NCI-H446 treated with DMSO at 0.1 percent for 48 hours (cell line): ENCODE measurements at places on chromosomes 6 and 20.

DNA sequence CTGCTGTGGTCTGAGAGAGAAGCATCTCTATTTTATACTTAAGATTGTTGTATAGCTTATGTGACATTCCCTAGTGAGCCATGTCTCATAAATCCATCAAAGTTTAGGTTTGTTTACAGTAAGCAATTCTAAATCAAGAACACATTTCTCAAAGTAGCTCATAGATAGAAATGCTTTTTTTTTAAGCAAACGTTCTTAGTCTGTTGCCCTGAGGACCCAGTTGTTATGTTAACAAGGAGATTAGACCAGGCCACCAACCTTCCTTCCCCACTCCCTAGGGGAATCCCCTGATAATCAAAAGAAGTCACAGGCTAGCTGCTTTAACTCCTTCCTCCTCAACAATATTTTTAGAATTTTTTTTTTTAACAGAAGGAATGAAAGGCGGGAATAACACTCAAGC lies 169.0 kb downstream of the FUT9 start:
- DNase-seq = no peak

DNA sequence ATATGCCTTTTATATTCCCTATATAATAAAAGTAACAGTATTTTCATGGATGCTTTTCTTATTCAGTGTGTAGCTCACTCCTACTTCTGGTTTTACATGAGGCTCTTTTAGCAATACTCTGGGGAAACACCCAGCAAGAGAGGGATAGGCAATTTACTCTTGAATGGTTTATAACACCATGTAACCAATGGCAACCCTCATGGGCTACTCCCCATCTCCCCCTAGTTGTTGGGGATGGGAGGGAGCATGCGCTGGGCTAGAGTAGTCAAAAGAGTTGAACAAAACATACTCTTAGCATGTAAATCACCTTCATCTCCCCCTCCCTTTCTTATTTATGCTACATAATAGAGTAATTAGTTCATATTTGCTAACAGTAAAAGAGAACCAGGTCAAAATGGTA lies 140.1 kb upstream of the LRFN2 start:
- DNase-seq = no peak

- no peak for DNase-seq
Measured at GRCh38 chr6:44869321-44869897, 458.7 kb upstream of the RUNX2 start.

DNA sequence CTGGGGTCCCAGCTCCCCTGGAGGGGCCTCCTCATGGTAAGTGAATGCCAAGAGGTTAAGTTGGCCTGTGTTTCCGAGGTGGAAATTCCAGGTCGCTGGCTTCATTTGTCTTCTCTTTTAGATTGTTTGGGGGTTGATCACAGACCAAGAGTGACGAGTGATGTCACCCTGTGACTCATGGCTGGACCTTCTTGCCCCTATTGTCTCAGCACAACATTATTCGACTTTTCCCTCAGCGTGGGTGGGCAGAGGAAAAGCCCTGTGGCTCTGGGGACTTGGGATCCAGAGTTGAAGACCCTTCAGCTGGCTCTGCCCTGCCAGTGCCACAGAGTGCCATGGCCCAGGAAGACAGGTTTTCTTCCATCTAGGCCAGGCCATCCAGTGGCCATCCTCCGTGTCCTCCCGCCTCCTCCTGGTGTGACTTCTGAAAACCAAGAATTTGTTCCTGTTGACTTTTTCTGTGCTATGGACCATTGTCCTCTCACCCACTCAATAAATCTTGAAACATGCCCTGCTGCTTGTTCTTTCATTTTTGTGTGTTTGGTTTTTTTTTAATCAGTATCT lies 15.4 kb upstream of the SNHG17 start:
- no peak for DNase-seq

DNA sequence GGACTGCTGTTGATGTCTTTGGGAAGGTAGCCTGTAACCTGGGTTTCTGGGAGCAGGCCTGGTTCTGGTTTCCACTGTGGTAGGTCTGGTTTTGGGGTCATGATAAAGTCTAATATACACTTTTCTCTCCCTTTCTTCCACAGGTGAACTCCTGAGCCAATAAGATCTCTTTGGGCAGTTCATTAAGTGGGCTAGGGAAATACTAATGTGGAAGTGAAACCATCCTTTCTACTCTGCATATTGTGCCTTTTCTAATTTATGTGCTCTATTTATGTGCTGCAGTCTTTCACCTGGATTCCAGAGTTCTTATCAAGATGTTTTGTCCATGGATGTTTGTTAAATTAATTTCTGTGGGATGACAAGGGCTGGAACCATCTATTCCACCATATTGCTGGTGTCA lies 165.7 kb upstream of the PTPRK start:
- DNase-seq = no peak

GRCh38 chr6:42140756-42141602 lies 1.4 kb downstream of the C6orf132 start:
- DNase-seq = no peak
